ENCODE measurements at places on chromosomes 5 and 9.

DNA sequence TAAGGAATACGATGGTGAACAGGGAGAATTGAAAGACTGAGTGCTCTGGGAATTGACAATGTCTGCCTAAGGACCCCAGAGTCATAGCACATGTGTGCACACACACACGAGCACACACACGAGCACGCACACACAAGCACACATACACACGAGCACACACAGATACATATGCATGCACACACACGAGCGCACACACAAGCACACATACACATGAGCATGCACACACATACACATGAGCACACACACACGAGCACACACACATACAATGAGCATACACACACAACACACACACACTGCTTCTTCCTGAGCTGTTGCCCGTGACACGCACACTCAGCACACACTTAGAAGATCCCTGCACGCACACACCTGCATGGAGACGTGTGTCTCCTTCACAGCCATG lies 10.9 kb upstream of the UNC5A start:
- no peaks in the 10 kb centered on the region for H3K4me1 ChIP-seq
- H3K27me3 ChIP-seq, result no peaks in the 10 kb centered on the region
- DNase-seq, result no peak
- no peaks in the 10 kb centered on the region for H3K36me3 ChIP-seq
- no peak overlapping the region for H3K27ac ChIP-seq

DNA sequence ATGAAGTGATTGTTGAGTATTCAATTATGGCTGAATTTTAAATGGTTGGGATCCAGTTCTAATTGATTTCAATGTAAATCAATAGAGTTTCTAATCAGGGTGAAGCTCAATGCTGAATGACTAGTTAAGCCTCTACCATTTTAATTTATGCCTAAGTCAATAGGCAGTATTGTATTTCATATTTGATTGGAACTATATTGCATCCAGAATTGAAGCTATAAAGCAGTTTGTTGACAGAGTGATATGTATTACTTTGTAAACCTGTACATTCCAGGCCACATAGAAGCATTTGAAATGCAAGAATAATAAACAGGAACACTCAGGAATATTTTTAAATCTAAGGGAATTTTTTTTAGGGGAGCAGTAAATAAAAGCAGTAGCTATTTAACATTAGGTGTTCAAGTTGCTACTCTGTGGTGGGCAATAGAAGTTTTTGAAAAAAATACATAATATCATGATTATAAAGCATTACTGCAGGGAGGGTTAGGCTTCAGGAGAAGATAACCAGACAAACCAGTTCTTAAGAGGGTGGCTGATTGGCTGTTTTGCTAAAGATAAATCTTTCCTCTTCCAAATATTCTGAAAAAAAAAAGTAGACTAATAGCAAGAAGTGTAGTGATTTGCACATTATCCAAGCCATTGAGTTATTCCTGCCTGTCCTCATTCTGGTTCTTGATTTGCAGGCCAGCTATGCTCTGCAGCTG lies 492.0 kb upstream of the MEF2C start:
- H3K27ac ChIP-seq, result no peak overlapping the region
- H3K4me3 ChIP-seq, result no peak overlapping the region
- H3K27me3 ChIP-seq, result no peaks in the 10 kb centered on the region
- no peaks in the 10 kb centered on the region for H3K4me1 ChIP-seq

DNA sequence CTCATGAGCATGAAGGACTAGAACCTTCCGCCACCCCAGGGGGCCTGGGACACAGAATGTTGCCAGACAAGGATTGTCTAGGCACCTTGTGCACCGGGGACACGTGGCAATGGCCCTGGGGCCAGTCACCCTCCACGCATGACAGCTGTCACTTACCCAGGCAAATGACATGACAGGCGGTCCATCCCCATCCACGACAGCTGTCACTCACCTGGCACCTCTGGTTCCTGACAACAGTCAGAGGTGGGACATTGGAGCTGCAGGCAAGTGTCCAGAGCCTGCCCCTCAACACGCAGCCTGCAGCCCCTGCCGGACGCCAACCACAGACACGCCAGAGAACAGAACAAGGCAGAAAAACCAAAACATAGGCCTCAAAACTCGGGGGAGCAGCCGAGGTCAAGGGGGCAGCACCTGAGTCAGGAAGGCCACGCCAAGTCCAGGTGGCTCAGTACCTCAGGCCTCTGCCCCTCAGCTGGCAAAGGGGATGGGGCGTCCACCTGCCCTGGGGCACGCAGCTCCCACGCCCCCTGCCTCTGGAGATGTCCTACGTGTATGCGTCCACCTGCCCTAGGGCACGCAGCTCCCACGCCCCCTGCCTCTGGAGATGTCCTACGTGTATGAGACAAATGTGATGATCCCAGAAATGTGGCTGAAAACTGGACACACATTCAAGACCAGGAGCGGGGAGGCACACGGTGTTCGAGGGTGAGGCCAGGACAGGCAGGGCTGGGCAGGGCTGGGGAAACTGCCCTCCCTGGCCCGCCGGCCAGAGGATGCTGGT lies 14.5 kb downstream of the VAV2 start:
- H3K27ac ChIP-seq, result no peak overlapping the region
- no peaks in the 10 kb centered on the region for H3K27me3 ChIP-seq
- H3K4me1 ChIP-seq, result no peaks in the 10 kb centered on the region
- DNase-seq, result no peak
- H3K4me3 ChIP-seq, result no peak overlapping the region

DNA sequence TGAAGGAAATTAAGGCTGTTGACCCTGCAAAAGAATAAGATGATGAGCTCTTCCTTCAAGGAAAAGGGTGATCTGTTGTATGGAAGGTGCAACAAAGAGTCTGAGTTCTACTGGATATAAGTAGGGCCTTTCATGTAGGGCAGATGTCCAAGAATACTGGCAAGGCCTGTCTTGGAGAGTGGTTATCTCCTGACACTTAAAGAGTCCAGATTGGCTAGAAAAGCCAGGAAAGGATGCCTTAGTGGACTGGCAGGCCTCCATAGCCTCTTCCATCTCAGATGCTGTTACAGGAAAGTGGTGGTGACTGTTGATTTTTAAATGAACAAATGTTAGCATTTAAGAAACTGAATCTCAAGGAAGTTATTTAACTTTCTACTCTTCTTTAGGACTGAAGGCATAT lies 396.2 kb downstream of the RAB3C start:
- H3K36me3 ChIP-seq, result no peaks in the 10 kb centered on the region
- no peaks in the 10 kb centered on the region for H3K4me1 ChIP-seq
- no peaks in the 10 kb centered on the region for H3K27me3 ChIP-seq
- no peak for DNase-seq
- no peak overlapping the region for H3K4me3 ChIP-seq

GRCh38 chr5:33588654-33589372 lies 148.0 kb downstream of the TARS1 start:
- no peaks in the 10 kb centered on the region for H3K27me3 ChIP-seq
- H3K36me3 ChIP-seq, result no peaks in the 10 kb centered on the region
- no peak overlapping the region for H3K27ac ChIP-seq
- DNase-seq, result peak; percentile 89
- no peak overlapping the region for H3K4me3 ChIP-seq
- no peaks in the 10 kb centered on the region for H3K4me1 ChIP-seq

DNA sequence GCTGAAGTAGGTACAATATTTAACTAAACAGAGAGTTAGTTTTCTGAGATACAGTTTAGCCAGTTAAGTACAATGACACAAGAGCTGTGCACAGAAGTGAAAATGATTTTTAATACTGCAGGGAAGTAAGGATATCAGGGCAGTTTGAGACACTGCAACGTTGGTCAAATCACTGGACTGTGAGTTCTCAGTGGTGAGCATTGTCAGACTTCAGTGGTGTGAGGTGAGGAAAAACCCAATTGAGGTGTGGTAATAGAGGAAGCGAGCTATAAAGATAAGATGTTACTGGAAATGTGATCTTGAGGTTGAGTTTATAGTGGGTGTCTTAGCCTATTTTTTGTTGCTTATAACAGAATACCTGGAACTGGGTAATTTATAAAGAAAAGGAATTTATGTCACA lies 12.8 kb upstream of the FBXL7 start:
- no peaks in the 10 kb centered on the region for H3K4me1 ChIP-seq
- DNase-seq, result no peak
- H3K27ac ChIP-seq, result no peak overlapping the region
- H3K27me3 ChIP-seq, result no peaks in the 10 kb centered on the region
- H3K36me3 ChIP-seq, result no peaks in the 10 kb centered on the region

GRCh38 chr9:127562279-127562796 lies 49.7 kb upstream of the STXBP1 start:
- no peaks in the 10 kb centered on the region for H3K36me3 ChIP-seq
- no peak for DNase-seq
- no peak overlapping the region for H3K27ac ChIP-seq
- peaks cover 26% of the 10 kb centered on the region for H3K4me1 ChIP-seq
- H3K4me3 ChIP-seq, result no peak overlapping the region

DNA sequence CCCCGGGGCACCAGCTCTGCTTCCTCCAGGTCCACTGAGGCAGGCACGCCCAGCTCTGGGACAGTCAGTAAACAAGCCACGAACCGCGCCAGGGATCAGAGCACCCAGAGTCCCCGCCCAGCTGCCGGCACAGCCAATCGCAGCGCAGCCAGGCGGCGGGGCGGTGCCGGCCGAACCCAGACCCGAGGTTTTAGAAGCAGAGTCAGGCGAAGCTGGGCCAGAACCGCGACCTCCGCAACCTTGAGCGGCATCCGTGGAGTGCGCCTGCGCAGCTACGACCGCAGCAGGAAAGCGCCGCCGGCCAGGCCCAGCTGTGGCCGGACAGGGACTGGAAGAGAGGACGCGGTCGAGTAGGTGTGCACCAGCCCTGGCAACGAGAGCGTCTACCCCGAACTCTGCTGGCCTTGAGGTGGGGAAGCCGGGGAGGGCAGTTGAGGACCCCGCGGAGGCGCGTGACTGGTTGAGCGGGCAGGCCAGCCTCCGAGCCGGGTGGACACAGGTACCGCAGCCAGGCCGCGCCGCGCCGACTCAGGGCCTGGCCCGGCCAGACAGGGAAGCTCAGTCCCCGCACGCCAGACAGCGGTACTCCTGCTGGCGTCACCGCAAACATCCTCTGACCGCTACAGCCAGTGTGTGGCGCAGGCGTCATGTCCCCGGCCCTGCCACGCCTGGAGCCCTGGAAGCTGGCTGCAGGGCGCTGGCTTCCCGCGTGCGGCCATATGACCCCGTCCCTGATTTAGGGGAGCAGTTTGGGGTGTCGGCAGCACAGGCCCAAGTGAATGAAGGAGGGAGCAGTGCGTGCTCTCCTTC lies at the start of gene CTSL:
TSS of gene CTSL (plus strand) at position 220 of the 810 bp plus-strand sequence. CDS start 1,485 bp downstream, outside the sequence.
- peak within 1 kb of the TSS; percentile 72 for H3K27ac ChIP-seq
- H3K27me3 ChIP-seq, result no peaks in the 10 kb centered on the region
- H3K4me1 ChIP-seq, result no peaks in the 10 kb centered on the region
- DNase-seq, result peak; percentile 93
- H3K36me3 ChIP-seq, result peaks cover 6% of the 10 kb centered on the region

GRCh38 chr5:65034813-65035209 lies 266.1 kb downstream of the CWC27 start:
- H3K27ac ChIP-seq, result peak overlapping the region; percentile 90
- H3K27me3 ChIP-seq, result peaks cover under 1% of the 10 kb centered on the region
- peak; percentile 70 for DNase-seq

DNA sequence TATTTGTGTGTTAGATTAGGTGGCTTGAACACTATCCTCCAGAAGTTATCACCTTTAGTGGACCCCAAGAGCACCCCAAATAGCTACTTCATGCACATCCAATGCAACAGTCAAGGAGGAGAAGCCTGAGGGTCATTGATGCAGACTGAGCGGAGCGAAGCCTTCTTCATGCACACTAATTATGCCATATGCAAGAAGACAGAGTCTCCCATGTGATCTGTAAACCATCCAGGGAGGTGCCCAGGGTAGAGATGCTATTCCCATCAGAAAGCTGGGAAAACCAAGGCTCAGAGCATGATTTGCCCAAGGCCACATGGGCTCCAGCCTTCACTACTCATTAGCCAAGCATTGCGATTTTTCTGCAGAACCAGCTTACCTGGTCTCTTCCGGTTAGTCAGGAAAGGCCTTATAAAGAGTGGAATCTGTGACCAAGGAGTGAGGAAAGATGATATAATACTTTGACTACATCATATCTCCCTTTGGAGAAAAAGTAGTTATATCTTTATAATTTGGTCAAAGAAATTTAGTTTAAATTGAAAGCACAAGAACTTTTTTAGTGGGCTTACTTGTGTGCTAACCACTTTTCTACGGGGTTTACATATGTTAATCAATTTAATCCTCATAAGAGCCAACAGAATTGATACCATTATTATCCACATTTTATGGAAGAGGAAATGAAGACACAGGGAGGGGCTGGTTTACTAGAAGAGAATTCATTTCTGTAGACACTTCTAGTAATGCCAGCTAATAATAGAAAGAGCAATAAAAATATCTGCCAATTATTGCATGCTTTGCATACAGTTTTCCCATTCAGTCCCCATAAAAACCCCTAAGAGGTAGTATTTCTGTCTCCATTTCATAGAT lies 220.0 kb downstream of the ESM1 start:
- H3K4me1 ChIP-seq, result no peaks in the 10 kb centered on the region
- H3K27ac ChIP-seq, result no peak overlapping the region
- no peak for DNase-seq
- no peak overlapping the region for H3K4me3 ChIP-seq

GRCh38 chr9:15352306-15352705 lies 45.3 kb upstream of the TTC39B start:
- no peak for DNase-seq
- H3K4me3 ChIP-seq, result no peak overlapping the region
- H3K27me3 ChIP-seq, result no peaks in the 10 kb centered on the region
- H3K27ac ChIP-seq, result no peak overlapping the region
- H3K36me3 ChIP-seq, result no peaks in the 10 kb centered on the region

DNA sequence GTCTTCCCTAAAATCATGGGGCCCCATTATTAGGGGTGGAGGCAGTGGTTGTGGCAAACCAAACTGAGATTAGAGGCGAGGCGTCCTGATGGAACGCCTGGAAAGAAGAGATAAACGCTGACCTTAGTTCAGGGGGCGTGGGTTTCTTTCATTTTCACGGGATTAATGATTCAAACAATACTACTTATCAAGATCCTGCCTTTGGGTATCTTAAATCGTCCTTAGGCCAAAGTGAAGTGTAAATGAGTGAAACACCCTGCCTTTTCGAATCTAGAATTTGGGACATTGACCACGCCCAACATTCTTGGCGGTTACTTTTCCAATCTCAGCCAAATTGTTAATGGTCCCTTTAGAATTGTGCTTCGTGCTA lies 1.0 kb upstream of the UBTD2 start:
- H3K36me3 ChIP-seq, result no peaks in the 10 kb centered on the region
- DNase-seq, result no peak
- H3K27ac ChIP-seq, result peak overlapping the region; percentile 75
- H3K4me3 ChIP-seq, result peak overlapping the region; percentile 80

DNA sequence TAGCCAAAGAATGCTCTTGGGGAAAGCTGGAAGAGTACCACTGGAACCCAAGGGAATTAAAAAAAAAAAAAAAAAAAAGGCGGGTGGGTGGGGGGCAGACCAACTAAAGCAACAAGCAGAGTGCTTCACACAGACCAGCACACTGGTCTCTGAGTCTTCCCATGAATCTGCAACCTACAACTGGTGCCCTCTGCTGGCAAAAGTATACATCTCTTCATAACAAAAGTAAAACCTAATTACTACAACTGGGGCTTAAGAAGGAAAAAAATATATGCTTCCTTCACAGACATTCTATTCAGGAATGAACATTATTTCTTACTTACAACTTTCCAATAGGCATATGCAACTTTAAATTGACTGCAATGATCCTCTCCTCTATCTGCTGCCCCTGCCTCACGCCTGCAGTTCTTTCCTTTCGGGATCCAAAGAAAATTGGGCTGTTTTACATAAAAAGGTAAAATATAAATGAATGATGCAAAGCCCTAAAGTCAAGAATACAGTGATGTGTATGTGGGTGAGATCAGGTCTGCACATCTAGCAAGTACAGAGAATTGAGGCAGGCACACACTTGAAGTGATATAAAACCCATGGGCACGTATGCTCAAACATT lies 7.2 kb upstream of the KLHL3 start:
- no peak overlapping the region for H3K27ac ChIP-seq
- no peaks in the 10 kb centered on the region for H3K27me3 ChIP-seq
- no peaks in the 10 kb centered on the region for H3K4me1 ChIP-seq
- no peak for DNase-seq
- no peaks in the 10 kb centered on the region for H3K36me3 ChIP-seq
